NCI-H345 (cell line): ENCODE measurements at places on chromosomes 7 and 10.

- DNase-seq, result no peak
Observed at GRCh38 chr10:109819807-109820206, 103.5 kb downstream of the XPNPEP1 start.

- no peak for DNase-seq
Observed at GRCh38 chr10:129851941-129852640, 112.0 kb downstream of the EBF3 start.

GRCh38 chr10:104614245-104614831, 26.8 kb upstream of the SORCS3 start:
- DNase-seq, result no peak

DNA sequence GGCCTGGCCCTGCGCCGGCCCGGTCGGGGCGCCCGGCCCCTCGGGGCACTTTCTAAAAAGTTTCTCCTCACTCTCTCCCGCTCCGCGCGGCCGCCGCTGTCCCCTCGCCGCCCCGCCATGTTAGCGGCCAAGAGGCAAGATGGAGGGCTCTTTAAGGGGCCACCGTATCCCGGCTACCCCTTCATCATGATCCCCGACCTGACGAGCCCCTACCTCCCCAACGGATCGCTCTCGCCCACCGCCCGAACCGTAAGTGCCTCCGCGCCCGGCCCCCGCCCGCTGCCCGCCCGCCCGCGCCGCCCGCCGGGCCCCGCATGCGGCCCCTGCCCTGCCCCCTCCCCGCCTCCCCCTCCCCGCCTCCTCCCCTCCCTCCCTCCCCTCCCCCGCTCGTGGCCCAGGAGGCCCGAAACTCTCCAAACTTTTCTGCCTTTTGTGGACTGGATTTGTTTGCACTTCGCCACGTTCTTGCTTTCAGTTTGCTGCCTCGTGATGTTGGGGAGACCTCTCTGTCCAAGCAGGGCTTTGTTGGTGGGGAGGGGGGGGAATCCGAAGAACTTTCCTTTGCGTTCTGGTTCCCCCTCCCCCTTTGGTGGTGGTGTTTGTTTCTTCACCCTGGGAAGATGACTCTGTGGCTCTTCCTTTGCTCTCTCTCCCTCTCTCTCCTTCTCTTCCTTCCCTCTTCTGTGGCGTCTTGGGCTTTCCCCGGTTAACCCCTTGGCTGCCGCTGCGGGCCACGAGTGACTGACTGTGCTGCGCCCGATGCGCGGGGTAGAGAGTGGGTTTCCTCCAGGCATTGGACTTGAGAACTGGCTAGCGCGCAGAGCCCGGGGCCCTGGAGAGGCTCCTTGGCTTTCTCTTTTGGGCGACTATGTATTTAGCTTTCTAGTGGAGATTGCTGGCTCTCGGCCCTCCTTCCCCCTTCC, 1.6 kb downstream of the TCF7L2 start:
- peak; percentile 2 for DNase-seq

GRCh38 chr7:155219154-155219531, 78.5 kb upstream of the INSIG1 start:
- DNase-seq, result no peak

GRCh38 chr7:27389496-27389895, 146.9 kb downstream of the EVX1 start:
- DNase-seq, result no peak

GRCh38 chr10:31090894-31091607, 59.4 kb upstream of the ZNF438 start:
- no peak for DNase-seq

- DNase-seq, result no peak
Observed at GRCh38 chr7:94647295-94647694, 8.6 kb downstream of the SGCE start.

DNA sequence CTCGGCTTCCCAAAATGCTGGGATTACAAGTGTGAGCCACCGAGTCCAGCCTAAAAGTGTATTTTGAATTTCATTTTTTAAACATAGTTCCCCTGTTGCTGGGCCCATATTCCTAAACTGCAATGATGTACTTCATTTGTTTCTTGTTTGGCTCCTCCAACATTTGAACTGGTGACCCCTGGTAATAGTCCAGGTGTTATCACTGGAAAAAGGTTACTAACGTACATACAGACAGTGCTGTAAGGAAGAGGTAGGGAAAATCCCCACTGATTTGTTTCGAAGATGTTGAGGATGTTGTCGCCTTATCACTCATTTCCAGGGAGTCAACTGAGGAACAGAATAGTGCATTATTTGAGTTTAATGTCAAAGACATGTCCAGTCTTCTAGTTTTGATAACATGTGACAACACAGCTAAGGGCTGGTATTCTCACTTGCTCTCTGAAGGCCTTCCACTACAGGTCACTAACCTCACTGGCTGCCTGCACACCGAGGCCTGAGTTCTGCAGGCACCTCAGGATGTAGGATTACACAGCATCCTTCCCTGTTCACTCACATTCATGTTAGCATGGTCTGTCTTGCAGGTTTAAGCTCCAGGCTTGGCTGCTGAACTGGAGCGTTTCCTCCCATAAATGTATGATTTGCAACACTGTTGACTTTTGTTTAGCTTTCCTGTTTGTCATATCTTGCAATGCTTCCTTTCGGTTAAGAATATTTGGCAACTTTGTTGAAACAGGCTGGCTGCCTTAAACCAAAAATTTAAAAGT, 362.8 kb downstream of the INHBA start:
- no peak for DNase-seq

- DNase-seq, result no peak
Observed at GRCh38 chr10:77392236-77392721, 245.3 kb downstream of the KCNMA1 start.

DNA sequence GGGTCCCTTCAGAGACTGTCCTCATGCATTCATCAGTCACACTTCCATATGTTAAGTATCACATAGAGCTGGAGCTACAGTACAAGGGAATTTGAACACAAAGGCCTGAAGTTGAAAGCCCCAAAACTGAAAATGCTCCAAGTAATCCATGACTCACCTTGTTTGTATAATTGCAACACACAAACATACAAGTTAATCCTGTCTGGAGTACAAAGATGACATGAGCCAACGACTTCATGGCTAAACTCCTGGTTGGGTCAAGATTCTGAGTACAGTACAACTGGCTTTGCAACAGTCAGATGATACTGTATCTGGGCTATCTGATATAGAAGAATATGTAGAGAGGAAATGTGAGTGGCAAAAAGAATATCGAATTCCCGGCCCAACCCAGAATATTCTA, 73.1 kb upstream of the AASS start:
- no peak for DNase-seq

GRCh38 chr7:69399401-69399800, 198.9 kb upstream of the AUTS2 start:
- no peak for DNase-seq

- peak; percentile 43 for DNase-seq
Observed at GRCh38 chr10:71255808-71256660, 43.7 kb downstream of the UNC5B start.

DNA sequence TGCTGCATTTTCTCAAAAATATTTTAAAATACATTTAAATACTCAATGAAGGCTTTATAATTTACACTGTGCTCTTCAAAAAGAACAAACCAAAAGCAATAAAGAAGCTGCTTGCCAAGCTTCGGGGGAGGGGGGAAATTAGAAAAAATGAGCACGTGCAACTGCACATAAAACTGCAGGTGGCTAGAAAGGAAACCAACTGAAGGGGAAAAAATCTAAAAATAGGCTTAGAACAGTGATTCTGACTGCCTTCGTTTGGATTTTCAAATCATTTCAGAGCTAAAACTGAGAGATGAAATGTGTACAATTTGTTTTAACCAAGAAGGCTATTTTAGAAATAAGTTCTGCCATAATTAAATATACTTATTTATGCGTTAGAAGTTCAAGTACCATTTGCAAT, 61.4 kb downstream of the ABI1 start:
- DNase-seq, result no peak

DNA sequence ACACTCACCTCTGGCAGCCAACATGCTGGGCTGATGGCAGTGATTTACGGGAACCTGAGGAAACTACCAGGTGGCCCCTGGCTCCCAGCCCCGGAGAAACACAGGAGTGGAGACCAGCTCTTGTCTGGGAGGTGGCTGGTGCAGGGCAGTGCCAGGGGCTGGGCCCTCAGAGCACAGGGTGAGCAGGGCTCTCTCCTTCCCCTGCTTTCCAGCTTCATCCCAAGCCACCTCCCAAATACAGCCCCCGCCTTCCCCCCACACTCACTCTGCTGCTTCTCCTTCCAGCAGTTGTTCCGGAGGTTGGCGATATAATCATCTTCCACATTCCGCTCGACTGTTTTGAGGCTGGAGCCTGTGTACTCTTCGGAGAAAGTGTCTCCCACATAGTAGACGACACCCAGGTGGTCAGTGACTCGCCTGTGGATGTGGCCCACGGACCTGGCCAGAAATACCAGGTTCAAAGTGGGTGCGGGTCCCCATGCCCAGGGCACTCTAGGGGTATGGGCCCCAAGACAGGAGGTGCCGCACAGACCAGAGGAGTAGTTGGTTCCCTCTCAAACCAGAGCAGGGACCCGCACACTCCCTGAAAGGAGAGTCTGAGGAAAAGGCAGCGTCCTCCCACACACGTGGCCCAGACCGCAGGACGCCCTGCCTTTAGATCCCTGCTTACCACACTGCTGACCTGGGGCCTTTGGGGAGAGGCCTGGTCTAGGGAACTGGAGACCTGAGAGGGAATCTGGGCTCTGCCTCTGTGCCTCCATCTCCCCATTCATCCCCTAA, 18.3 kb downstream of the DNAJB12 start:
- DNase-seq, result no peak

- no peak for DNase-seq
Observed at GRCh38 chr7:139656387-139656786, 121.4 kb downstream of the HIPK2 start.

GRCh38 chr7:33885290-33886148, 19.8 kb upstream of the BMPER start:
- no peak for DNase-seq

DNA sequence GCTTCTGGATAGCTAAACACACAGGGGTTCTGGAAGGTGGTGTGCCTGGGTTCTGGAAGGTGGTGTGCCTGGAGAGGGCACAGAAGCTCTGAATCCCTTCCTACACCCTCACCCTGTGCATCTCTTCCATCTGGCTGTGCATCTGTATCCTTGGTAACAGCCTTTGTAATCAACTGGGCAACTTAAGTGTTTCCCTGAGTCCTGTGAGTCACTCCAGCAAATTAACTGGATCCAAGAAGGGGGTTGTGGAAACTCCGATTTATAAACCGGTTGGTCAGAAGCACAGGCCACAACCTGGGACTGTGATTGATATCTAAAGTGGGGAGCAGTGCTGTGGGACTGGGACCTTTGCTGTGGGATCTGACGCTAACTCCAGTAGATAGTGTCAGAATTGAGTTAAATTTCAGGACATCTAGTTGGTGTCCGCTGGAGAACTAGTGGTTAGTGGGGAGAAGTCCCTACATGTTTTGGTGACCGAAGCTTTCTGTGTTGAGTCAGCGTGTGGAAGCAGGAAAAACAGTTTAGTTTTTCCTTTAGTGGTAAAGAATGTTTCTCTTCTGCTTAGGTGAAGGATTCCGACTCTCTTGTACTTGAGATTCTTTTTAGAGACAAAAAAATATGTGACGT, 228.1 kb downstream of the BMPER start:
- no peak for DNase-seq

- no peak for DNase-seq
Observed at GRCh38 chr10:35675846-35676245, 33.8 kb upstream of the FZD8 start.

GRCh38 chr7:372546-372931, 82.6 kb downstream of the FOXL3 start:
- DNase-seq, result no peak

GRCh38 chr7:150313367-150313809, 9.8 kb upstream of the LRRC61 start:
- DNase-seq, result no peak

DNA sequence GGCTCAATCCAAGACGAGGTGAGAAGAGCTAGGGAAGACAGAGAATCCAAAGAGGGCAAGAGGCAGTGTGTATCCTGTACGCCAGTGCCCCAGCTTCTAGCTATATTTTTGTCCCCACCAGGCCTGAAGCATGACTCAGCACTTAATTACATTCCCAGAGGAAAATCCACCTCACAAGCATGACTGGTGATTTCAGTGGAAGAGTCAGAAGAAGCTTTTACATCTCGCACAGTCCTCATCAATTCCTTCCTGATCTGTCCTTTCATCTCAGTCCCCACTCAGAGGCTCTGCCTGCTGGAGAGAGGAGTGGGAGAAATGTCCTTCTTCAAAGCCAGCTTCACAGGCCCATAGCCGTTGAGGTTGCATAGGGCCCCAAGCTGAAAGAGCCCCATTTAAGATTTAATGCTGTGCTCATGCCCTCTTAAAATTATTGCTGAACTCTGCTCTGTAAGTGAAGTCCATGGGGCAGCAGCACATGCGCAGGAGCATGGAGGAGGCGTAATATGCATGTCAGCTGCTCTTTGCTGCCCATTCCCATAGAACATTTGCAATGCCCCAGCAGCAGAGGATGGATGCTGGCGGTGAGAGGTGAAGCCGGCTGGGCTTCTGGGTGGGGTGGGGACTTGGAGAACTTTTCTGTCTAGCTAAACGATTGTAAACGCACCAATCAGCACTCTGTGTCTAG, 39.0 kb upstream of the AOAH start:
- no peak for DNase-seq

- DNase-seq, result no peak
Observed at GRCh38 chr7:91292506-91292905, 28.3 kb downstream of the FZD1 start.

GRCh38 chr7:98249106-98249505, 2.9 kb downstream of the TECPR1 start:
- DNase-seq, result no peak

- no peak for DNase-seq
Observed at GRCh38 chr7:3168370-3168769, 124.7 kb upstream of the CARD11 start.

- no peak for DNase-seq
Observed at GRCh38 chr10:67666416-67667034, 29.5 kb downstream of the CTNNA3 start.

- DNase-seq, result no peak
Observed at GRCh38 chr10:62632071-62632809, 172.3 kb upstream of the ADO start.

DNA sequence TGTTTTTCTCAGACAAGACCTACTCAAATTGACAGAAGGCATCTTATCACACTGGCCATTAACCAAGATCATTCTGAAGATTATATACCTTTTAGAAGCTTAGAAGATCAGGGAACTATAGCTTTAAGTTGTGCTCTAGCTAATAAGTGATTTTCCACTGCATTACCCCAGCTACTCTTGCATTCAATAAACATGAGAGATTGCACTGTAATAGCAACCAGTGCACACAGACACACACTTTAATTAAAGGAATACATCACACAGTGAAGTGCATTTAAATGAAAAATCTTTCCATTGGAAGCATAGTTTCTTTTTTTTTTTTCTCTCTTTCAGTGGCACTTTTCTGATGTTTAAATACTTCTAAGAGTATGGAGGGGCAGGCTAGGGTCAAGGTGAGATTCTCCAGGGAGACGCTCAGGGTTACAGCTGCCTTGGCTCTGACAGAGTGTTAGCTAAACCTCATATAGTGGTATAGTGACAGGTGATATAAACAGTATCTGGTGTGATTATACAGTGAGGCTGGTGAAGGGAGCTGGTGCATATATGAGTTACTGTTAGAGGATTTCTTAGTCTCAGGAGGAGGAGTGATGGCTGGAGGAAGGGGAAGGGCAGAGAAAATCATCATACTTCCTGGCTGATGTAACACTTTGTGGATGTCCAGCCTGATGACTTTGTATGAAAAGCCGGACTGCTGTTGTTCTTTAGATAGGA, 369.5 kb downstream of the SORCS3 start:
- no peak for DNase-seq
